Activated effector memory CD4-positive, alpha-beta T cell treated with anti-CD3 and anti-CD28 coated beads, Interleukin-2, amount 50 U/mL, for 16 hours (primary cell): ENCODE measurements at places on chromosomes 3 and 15.

DNA sequence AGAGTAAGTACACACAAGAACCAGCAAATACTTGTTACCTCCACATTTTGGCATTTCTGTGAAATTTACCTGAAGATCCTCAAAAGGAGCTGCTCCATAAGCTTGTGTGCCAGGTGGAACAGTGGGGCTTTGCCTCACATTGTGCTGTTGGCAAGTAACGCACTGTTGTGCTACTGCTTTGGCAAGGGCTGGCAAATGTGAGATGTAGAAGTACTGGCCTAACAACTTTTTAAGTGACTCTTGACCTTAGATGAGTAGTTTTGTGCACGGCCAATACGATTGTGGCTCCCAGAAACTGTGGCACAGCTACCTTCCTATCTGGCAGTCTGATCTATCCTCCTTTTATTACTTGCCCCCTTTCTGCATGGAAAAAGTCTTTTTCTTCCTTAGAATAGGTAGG, 337.0 kb downstream of the KCNH8 start:
- no peak for DNase-seq

- DNase-seq = no peak
These were observed 103.9 kb downstream of the FBN1 start for GRCh38 chr15:48541341-48542278.

DNA sequence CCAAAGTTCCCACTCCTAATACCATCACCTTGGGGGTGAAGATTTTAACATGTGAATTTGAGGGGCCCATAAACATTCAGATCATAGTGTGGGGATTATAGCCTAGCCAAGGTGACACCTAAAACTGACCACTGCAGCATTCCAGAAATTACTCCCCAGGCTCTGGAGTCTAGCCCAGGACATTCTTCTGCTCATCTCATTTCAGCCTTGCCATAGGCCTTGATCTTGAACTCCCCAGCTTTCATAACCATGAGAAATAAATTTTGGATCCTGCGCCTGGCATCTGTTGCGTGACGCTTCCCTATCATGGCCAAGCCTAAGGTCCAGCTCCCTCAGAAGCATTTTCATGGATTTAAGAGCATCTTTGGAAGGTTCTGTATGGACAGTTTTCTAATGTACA, 502.9 kb upstream of the THBS1 start:
- DNase-seq = no peak

DNA sequence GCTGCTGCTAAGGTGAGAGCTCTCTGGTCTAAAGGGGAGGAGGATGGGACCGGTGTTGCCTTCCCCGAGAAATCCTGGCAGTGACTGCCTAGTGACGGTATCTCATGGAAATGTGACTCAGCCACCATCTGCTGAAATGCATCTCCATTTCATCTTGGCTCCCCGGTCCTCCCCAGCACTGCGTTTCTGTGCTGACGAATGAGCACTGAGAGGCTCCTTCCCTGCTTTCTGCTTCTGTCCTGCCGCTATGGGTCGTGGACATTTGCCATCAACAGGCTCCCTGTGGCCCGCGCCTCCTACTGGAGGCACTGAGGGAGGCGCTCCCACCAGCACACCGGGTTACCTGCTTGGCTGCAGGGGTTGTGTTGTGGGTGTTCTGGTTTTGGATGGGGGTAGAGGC, 13.5 kb upstream of the SEC13 start:
- DNase-seq = no peak

DNA sequence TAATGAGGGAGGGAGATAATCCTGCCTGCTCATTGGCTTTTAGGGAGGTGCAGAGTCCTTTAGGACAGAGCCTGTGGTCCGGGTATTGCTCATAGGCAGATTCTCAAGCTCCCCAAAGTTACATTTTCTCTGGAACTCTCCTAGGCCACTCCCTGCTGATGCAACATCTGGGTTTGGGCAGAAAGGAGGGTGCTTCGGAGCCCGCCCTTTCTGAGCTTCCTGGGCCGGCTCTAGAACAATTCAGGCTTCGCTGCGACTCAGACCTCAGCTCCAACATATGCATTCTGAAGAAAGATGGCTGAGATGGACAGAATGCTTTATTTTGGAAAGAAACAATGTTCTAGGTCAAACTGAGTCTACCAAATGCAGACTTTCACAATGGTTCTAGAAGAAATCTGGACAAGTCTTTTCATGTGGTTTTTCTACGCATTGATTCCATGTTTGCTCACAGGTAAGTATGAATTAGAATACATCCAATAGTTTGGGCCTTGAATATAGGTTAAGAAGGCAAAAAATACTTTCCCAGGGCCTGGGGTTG, at the start of gene IL20RB:
IL20RB (plus strand) TSS at position 233 of the 538 bp plus-strand sequence; CDS start at position 364, 131 bp downstream.
- no peak for DNase-seq

GRCh38 chr15:31502541-31503229, 176.1 kb downstream of the KLF13 start:
- no peak for DNase-seq

DNA sequence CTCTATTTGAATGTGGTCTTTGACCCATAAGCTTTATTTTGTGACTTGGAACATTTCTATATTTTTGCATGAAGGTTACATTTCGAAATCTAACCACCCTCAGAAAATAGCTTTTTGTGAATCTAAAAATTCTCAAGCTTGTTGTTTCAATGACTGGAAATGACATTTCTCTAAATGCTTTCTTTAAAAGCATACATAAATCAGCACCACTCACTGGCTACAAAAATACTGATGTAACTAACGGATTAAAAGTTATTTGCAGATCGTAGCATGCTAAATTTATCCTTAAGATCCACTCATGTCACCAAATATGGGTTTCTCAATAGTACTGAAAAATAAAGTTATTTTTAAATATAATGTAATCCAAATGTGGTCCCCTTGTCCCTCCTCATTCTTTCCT, 55.2 kb upstream of the ACAN start:
- DNase-seq = no peak

DNA sequence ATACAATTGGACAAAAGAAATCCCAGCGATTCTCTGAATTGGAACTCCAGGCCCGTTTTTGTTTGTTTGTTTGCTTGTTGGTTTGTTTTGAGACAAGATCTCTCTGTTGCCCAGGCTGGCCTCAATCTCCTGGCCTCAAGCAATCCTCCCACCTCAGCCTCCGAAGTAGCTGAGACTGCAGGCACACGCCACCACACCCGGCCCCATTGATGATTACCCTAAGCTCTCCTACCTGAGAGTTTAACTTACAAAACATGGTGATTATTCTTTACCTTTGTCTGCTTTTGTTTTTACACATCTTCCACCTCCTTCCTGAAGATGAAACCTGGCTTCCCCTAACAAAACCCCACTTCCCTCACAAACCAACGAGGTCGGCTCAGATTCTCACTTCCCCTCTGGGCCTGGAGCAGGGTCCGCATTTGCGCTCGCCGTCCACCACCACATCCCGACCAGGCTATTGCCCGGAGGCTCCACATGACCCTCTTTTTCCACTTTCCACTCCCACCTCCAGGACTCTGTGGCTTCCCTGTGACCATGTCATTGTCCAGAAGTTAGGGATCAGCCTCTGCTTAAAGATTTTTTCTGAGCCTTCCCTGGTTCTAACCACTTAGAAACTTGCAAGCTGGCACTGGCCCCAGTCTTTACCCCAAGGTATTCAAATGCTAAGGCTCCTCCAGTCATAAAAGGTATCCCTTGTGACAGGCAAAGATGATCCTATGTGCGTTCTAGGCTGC, 14.8 kb downstream of the KLHL6 start:
- DNase-seq = no peak

DNA sequence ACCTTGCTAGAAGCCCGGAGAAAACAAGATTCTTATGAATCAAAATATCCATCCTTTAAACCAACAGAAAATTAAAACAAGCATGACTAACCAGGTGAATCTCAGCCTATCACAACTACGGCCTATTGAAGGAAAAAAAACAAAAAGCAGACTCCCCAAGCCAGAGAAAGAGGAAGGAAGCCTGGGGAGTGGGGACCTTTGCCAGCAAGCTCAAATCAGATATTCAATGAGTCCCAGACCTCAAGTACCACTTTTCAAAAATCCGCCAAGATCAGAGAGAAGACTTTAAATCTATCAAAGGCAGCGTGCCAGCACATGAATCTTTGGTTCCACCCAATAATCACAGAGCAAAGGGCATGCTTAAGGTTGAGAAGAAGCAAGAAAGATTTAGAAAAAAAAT, 253.8 kb downstream of the NTRK3 start:
- DNase-seq = no peak

DNA sequence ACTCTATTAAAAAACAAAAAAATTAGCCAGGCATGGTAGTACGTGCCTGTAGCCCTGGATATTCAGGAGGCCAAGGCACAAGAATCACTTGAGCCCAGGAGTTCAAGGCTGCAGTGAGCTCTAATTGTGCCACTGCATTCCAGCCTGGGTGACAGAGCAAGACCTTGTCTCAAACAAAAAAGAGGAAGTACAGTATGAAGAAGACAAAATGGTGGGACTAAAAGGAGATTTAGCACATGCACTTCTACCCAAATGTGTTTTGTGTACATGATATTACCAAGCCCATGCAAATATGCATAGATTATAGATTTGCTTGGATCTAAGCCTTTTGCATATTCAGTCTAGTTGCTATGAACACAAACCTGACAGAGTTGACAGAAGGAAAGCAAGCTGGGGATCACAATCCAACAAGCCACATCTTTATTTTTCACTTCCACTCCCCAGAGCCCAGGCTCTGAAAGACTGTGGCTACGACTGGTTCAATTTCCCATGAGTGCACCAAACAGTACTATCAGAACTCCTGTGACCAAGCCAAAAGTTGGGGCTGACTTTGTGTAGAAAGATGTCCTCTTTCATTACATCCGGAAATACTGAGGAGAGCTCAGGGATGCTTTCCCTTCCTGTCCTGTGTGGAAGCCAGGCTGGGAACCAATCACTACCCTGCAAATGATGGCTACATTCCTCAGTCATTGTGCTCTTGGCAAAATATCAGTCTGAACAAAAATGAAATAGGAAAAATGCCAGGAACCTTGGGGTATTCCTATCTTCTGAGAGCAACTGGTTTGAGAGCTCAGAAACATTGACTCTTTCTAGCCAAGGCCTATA, 49.4 kb downstream of the TGM4 start:
- DNase-seq = peak; percentile 36

DNA sequence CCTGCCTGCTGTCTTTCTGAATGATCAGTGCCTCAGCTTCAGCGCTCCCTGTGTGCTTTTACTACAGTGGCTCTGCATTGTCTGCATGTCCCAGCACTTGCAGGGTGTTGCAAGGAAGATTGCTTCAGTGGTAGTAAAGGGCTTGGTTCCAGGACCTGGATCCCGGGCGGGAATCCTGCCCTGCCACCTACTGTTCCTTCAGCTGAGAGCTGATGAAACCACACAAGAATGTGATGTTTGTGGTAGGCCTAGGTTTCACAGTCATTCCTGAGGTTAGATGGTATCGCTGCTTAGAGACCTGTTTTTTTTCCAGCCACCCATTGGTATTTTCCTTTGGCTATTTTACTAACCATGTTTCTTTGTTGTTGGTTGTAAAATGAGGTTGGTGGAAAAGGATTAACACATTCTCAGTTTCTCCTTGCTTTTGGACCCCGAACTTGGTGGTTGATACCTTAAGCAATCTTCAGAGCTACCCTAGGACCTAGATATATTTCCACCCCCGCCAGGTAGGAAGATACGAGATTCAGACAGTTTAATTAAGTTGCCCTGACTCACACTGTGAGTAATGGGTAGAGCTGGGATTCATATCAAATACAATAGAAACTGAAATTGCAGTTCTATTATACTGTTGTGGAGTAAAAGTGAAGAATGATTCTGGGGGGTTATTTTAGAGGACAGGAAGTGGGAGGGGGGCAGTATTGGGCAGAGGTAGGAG, 11.4 kb downstream of the GPR87 start:
- DNase-seq = no peak

- DNase-seq = no peak
These were observed 77.4 kb downstream of the LSAMP start for GRCh38 chr3:116367761-116368395.

- no peak for DNase-seq
These were observed 829 bp downstream of the DCP1A start for GRCh38 chr3:53346514-53346913.

DNA sequence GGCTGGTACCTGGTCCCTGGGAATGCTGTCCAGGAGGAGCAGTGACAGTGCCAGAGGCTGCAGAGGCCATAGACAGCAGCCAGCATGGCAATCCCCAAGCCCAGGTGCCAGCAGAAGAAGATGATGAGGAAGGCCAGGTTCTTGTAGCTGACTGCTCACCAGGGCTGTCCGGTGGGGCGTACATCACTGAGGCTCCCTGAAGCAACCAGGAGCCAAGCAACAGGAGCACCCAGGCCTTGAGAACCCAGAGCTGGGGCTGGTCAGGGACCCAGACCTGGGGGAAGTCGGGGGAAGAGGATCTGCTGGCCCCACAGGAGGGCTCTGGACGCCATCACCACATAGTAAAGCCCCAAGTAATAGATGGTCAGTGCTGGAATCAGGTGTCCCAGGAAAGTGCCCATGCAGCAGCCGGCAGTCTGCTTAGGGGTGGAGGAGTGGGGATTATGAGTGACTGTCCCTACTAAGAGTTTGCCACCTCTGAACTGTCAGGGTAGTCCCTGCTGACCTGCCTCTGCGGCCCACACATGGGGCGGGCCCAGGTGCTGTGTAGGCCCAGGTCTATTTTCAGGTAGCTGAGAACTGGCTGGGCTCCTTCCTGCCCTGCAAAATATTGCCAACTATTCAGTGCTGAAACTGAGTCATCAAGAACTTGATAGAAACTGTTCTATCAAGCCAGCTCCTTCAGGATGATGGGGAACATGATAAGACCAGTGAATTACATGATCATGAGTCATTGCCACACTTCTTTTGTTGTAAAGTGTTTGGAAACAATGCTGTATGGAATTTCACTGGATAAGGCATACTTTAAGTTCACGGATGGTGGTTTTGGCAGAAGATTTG, 68.7 kb downstream of the CHRD start:
- DNase-seq = peak; percentile 52

DNA sequence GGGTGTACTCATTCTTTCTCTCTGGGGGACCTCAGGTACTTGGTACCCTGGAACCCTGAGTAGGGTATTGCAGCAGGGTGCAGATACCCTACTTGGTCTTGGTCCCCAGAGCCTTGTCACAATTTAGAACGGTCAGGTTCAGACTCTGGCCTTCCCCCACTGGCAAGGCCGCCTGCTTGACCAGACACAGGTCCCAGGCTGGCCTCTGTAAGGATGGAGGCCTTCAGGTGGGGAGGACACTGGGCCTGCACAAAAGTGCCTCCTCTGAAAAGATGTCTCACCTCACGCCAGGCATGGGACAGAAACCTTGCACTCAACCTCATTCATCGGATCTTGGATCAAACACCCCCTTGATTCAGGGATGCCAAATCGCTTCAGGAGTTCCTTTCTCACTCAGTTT, 158.4 kb downstream of the KLF13 start:
- no peak for DNase-seq

DNA sequence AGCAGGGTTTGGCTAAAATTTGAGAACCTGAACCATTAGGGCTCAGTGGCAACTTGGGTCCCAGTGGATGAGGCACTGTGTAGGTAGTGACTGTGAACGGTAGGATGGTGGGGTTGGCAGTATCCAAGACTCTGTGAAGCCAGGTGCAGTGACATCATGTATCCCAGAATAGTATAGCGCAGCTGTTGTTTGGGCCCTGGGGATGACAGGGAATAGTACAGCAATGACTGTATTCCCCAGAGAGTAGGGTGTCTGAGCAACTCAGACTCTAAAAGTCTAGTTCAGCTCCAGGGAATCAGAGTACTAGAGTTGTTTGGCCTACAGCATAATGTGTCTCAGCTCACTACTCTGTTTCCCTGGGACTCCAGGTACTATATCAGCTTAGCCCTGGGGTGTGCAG, 20.7 kb upstream of the PPP2R3A start:
- DNase-seq = no peak

GRCh38 chr15:40982855-40983254, 29.6 kb downstream of the CHAC1 start:
- DNase-seq = no peak
